Anterior cingulate cortex (tissue), 58 donors: ENCODE measurements at places on chromosomes 2 and 18.

GRCh38 chr2:26401739-26402541, at the start of gene DRC1:
Gene DRC1 (plus strand): TSS chr2:26401920. CDS start chr2:26401990, 70 bp downstream.
- peak; percentile 46 for DNase-seq

- DNase-seq = no peak
These were observed 1.1 kb downstream of the PAX8 start for GRCh38 chr2:113277474-113278072.

GRCh38 chr2:188315750-188316149, 24.1 kb downstream of the GULP1 start:
- DNase-seq = no peak

GRCh38 chr2:195468771-195469170, 188.3 kb upstream of the SLC39A10 start:
- no peak for DNase-seq

DNA sequence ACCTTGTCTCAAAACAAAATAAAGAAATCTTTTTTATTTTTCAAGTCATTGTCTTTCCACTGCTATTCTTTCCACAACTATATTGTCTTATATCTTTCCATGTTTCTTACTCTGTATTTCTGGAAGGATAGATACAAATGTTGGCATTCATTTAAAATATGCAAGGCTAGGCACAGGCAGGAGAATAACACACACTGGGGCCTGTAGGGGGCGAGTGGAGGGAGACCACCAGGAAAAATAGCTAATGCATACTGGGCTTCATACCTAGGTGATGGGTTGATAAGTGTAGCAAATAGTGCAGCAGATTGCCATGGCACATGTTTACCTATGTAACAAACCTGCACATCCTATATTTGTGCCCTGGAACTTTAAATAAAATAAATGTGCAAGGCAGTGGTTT, 9.6 kb downstream of the MRPL30 start:
- DNase-seq = no peak

DNA sequence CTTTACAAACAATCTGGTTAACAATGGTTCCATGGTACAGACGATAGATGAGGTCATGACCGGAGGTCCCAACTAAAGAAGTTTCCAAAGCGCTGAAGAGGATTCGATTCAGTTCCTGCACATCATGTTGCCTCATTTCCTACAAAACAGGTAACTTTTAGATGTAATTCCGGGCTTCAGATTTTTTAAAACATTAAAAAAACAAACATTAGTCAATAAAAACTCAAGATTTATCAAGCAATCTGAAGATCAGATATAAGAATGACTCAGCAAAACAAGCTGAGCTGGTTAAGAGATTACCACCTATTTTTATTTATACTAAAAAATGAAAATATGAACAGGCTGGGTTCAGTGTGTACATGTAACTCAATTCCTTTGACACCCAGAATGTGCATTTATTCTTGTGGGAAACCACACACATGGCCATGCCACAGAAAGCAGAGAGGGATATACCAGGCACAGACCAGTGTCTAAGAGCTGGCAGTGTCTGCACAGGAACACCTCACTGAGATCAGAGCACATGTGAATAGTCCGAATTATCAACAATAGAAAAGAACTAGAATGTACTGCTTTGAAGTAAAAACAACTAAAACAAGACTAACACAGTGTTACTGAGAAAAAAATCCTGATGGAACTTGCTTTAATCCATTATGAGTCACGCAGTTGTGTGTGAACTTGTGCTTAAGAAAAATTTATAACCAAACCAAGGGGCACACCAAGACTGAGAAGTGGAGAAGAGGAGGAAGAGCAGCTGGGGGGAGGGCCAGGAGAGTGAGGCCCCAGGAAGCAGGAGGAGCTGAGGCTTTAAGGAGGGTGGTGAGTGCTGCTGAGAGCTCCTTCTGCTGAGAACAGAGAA, 9.5 kb downstream of the USP40 start:
- no peak for DNase-seq

DNA sequence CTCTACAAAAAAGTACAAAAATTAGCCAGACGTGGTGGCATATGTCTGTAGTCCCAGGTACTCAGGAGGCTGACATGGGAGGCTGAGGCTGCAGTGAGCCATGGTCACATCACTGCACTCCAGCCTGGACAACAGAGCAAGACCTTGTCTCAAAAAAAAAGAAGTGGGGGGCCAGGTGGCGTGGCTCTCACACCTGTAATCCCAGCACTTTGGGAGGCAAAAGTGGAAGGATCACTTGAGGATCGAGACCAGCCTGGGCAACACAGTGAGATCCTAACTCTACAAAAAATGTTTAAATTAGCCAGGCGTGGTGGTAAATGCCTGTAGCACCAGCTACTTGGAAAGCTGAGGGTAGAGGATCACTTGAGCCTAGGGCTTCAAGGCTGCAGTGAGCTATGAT, 23.1 kb downstream of the KCNG3 start:
- no peak for DNase-seq

- no peak for DNase-seq
These were observed 391.4 kb upstream of the CDH19 start for GRCh38 chr18:66995270-66995669.

DNA sequence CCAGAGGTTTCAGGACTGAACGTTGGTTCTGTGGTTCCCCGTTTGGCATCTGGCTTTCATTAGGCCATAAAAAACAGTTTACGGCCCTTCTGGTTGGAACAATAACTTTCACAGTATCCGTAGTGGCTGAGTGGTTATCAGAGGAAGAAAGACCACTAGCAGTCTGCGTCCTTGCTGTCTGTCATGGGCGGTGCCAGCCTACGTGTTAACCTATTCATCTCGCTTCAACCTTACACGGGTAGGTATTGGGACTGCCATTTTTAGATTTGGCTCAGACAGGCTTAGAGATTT, 42.6 kb upstream of the ROCK2 start:
- DNase-seq = no peak

GRCh38 chr2:143467011-143467410, 337.8 kb downstream of the ARHGAP15 start:
- no peak for DNase-seq

DNA sequence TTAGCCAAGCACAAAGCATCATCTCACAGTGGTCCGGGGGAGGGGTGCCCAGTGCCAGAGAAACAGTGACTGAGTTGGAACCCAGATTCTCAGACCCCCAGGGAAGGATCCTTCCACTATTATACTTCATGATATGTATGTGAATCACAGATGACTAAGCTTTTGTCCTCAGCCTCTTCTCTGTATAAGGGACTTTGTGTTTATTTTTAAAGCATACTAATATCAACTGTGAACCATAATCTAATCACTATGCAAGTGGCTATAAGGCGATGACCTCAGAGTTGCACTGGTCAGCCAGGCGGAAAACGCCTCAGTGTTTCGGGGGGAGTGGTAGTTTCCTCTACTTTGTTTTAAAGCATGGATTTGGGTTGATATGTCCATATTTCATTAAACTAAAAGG, 160.4 kb upstream of the TMEM200C start:
- DNase-seq = no peak
